T-helper 17 cell (primary cell): ENCODE measurements at places on chromosomes 5 and 9. TPM values are rescaled to one million over a fixed set of nuclear protein-coding genes. Genes with fewer than 3 reads are reported as not detected.

Gene ZBTB6
- total RNA-seq, result 3.7 TPM

Gene CD180
- 0.05 TPM for total RNA-seq

Gene SV2C
- total RNA-seq, result 0.18 TPM

Gene NSD1
- total RNA-seq, result 103 TPM

Gene PRR7
- total RNA-seq, result 32.0 TPM

Gene FOXD4L4
- total RNA-seq, result not detected

Gene GABRP
- not detected for total RNA-seq

Gene CARD9
- 1.9 TPM for total RNA-seq

Gene CORO2A
- total RNA-seq, result 16.6 TPM

Gene LCN10
- total RNA-seq, result not detected

Gene TOPORS
- total RNA-seq, result 25.8 TPM

Gene PHF24
- not detected for total RNA-seq

Gene RACK1
- total RNA-seq, result 2,138 TPM

Gene RNF183
- not detected for total RNA-seq

Gene PKD2L2
- not detected for total RNA-seq

Gene ASTN2
- 3.7 TPM for total RNA-seq

Gene ARID3C
- 0.27 TPM for total RNA-seq

Gene RMI1
- 0.89 TPM for total RNA-seq

Gene SAPCD2
- 0.27 TPM for total RNA-seq

Gene CDKN2A
- 5.7 TPM for total RNA-seq

Gene CDX1
- total RNA-seq, result not detected

Gene PRRT1B
- total RNA-seq, result not detected

Gene ARRDC1
- 83.8 TPM for total RNA-seq

Gene CDC20B
- total RNA-seq, result not detected

Gene QRFP
- total RNA-seq, result not detected

Gene NEURL1B
- total RNA-seq, result 0.07 TPM

Gene PCDHB10
- not detected for total RNA-seq

Gene OGN
- total RNA-seq, result not detected

Gene FGF18
- 0.50 TPM for total RNA-seq

Gene PCSK5
- 12.0 TPM for total RNA-seq

Gene KIF4B
- total RNA-seq, result not detected

Gene PCDHA3
- total RNA-seq, result not detected

Gene DPM2
- 23.3 TPM for total RNA-seq

Gene TPM2
- total RNA-seq, result 33.9 TPM
